ENCODE measurements at places on chromosomes 5 and 9. TPM values are rescaled to one million over a fixed set of nuclear protein-coding genes. Genes with fewer than 3 reads are reported as not detected.

- no peak for DNase-seq
These were observed 66.3 kb upstream of the ZBTB43 start for GRCh38 chr9:126738553-126738952.

DNA sequence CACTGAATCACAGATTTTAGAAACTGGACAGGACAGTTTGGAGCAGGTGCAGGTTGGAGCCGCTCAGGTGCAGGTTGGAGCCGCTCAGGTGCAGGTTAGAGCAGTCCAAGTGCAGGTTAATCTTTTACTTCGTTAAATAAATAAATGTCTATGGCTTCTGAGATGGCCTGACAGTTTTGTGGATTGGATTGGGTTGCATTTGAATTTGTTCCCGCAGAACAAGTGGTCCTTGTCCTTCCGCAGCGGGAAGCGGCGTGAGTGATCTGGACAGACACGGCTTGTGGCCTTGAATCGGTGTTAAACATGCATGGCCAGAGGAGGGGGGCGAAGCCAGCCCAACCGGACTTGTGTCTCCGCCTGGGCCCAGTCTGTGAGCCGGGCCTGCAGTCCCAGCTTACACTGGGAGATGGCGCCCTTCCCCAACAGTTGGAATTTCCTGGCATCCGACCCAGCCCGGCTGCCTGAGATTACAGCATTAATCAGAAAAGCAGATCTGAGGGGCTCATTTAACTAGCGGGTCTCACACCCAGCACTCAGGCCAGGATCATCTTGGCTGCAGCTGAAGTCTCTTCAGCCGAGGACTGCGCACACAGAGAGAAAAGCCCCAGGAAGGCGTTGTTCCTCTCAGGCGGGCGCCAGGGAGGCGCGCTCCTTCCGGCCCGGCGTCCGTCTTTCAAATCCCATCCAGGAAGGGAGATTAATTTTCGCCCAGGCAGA, 1.5 kb upstream of the OLFM1 start:
- DNase-seq, result peak; percentile 67

GRCh38 chr5:140258016-140258415, 44.9 kb downstream of the PFDN1 start:
- DNase-seq, result no peak

Gene SLC6A19
- not detected for total RNA-seq

DNA sequence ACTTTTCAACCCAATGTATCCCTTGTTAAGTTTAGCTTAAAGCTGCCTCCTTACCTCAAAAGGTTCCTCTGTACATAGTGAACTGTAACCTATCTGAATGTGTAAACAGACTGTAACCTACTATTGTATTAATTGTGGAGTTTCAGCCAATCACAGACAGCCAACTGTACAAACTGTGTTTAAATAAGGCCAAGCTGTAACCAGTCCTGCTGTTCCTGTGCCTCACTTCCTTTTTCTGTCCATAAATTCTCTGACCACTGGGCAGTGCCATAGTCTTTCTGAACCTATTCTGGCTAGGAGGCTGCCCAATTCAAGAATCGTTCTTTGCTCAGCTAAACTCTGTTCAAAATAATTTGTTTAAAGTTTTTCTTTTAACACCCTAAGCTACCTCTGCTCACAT, 74.7 kb upstream of the DAPK1 start:
- DNase-seq, result no peak

Gene ACTBL2
- not detected for total RNA-seq

Gene EGFLAM
- total RNA-seq, result 17.4 TPM

DNA sequence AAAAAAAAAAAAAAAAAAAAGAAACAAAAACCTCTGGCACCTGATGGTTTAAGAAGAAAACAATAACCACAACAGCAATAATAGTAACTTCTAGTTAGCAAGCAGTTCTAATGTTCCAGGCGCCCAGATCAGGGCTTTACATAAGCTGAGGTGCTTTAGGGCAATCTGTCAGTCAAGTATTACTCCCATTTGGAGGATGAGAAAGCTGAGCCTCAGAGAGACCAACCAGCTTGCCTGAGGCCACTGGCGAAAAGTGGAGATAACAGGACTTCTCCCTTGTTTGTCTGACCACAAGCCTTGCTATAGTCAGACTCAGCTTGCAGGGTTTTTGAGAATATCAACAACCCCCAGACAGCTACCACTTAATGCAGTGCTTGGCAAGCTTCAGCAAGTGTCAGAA, 83.5 kb upstream of the BOD1 start:
- DNase-seq, result no peak

DNA sequence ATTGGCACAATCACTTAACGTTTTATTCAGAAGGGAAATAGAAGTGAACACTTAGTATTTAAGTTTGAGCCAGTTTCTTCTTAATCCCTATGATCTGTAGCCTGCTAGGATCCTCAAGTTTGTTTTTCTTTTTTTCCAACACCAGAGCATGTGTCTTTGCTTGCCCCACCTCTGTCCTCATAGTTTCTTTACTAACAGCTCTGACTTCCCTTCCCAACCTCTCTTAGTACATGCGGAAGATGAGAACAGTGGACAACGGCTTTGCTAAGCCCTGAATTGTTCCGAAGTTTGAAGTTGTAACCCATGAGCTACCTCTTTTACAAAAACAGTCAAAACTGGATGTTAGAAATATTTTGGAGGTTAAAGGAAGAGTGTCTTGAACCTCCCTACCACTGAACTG, 61.7 kb upstream of the TAF11L2 start:
- DNase-seq, result no peak

DNA sequence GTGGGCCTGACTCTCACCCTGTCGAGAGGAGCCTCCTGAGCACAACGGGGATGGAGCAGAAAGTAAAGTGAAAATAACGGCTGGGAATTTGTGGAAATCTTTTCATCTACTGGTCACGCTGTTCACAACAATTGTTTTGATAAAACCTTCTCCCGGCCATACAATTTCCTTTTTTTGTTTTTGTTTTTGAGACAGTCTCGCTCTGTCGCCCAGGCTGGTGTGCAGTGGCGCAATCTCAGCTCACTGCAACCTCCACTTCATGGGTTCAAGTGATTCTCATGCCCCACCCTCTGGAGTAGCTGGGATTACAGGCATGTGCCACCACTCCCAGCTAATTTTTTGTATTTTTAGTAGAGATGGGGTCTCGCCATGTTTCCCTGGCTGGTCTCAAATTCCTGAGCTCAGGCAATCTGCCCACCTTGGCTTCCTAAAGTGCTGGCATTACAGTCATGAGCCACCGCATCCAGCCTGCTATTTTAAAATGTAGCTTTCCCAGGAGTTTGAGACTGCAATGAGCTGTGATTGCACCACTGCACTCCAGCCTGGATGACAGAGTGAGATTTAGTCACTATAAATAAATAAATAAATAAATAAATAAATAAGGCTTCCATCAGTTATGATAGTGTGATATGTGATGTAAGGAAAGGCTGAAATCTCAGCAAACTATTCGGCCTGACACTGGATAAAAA, 73.5 kb upstream of the PTGER4 start:
- no peak for DNase-seq

Gene DIRAS2
- 2.2 TPM for total RNA-seq

DNA sequence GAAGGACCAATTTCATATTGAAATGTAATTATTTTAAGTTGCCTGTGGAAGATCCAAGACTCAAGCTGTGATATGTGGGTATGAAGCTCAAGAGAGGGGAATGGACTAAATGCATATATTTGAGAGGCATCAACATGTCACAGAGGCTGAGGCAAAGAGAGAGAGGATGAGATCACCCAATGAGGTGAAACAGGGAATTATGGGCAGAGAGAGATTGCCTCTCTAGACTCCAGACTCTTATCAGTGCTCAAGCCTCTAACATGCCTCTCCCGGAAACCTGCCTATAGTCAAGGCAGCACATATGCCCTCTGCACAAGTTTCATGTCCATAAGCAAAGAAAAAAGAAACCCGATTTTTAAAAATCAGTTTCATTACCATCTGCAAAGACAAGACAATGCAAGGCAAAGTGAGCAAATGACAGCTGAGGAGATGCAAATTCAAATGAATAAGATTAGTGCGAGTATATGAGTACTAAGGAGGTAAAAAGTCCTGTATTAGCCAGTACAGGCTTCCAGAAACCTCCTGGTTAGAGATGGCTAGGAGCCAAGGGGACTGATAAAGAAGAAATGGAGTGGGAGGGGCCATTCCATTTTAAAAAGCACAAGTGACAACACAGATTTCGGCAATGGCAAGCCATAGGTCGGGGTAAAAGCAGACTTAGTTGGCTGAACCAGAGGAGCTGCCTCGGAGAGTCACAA, 9.4 kb downstream of the APTX start:
- DNase-seq, result no peak
